ENCODE measurements at places on chromosomes 11 and 22. TPM values are rescaled to one million over a fixed set of nuclear protein-coding genes. Genes with fewer than 3 reads are reported as not detected.

Gene DGCR6
- 6.0 TPM for total RNA-seq

Gene TMPRSS6
- not detected for total RNA-seq

Gene GGTLC2
- 0.31 TPM for total RNA-seq

Gene HEPHL1
- not detected for total RNA-seq

Gene ANO3
- total RNA-seq = 0.13 TPM

Gene LMO2
- total RNA-seq = 4.5 TPM

Gene PIH1D2
- total RNA-seq = 1.9 TPM

Gene CRYAB
- total RNA-seq = 0.74 TPM

Gene CLMP
- total RNA-seq = 18.0 TPM

Gene ARHGAP20
- 8.4 TPM for total RNA-seq

Gene APOBEC3C
- total RNA-seq = 32.6 TPM

Gene OR8A1
- total RNA-seq = not detected

Gene CDON
- 159 TPM for total RNA-seq

All from mesothelial cell of epicardium (in vitro differentiated cells).